ENCODE measurements at places on chromosomes 2 and 18.

GRCh38 chr18:45171679-45172191 lies 443.5 kb upstream of the SLC14A2 start:
- no peak for DNase-seq

DNA sequence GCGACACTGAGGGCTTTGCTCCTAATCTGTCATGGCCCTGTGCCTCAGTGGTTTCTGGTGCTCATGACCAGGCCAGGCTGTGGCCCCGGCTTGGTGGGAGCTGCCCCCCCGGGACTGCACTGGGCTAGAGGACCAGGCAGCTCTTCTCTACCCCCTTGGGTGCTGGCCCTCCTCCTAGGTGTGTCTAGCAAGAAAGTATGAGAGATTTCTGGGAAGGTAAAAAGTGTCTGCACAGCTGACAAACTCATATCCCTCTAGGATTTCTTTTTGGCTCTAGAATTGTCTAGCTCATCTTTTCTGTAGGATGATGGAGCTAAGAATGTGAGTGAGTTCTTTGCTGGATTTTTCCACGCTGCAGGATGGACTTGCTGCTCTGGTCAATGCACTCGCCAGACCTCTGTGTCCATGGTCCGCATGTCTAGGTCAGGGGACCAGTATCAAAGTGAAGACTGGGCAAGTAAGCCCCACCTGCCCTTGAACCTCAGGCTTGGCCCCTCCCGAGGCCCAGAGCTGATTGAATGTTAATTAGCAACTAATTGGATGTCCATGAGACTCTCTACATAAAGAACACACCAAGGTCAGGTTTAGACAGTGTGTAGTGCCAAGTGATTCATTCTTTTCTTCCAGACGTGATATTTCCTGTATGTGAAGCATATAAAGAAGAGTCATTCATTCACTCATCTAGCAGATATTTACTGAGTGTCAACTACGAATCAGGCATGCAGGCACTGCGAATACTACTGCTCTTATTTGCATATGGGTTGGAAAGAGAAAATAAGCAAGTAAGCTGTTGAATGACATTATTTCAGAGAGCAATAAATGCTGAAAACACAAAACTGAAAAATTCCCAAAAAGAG lies 15.6 kb upstream of the PSD4 start:
- DNase-seq, result peak; percentile 32

GRCh38 chr2:157815421-157815820 lies 60.7 kb downstream of the ACVR1 start:
- DNase-seq, result no peak

GRCh38 chr2:43134571-43134889 lies 91.9 kb downstream of the ZFP36L2 start:
- DNase-seq, result no peak

GRCh38 chr18:72041313-72042032 lies 502.7 kb downstream of the CBLN2 start:
- no peak for DNase-seq

- no peak for DNase-seq
Measured at GRCh38 chr2:235614900-235615712, 121.3 kb downstream of the AGAP1 start.

GRCh38 chr2:176424746-176425145 lies 155.5 kb downstream of the MTX2 start:
- DNase-seq, result no peak

DNA sequence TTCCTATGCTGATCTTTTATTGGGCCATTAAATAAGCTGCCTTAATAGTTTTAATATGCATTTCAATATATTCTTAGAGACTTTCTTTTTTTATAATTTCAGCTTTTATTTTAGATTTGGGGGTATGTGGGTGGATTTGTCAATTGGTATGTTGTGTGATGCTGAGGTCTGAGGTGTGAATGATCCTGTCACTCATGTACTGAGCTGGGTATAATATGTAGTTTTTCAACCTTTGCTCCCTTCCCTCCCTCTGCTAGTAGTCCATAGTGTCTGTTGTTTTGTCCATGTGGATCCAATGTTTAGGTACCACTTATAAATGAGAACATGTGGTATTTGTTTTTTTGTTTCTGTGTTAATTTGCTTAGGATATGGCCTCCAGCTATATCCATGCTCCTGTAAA lies 35.5 kb upstream of the PROKR1 start:
- DNase-seq, result no peak

DNA sequence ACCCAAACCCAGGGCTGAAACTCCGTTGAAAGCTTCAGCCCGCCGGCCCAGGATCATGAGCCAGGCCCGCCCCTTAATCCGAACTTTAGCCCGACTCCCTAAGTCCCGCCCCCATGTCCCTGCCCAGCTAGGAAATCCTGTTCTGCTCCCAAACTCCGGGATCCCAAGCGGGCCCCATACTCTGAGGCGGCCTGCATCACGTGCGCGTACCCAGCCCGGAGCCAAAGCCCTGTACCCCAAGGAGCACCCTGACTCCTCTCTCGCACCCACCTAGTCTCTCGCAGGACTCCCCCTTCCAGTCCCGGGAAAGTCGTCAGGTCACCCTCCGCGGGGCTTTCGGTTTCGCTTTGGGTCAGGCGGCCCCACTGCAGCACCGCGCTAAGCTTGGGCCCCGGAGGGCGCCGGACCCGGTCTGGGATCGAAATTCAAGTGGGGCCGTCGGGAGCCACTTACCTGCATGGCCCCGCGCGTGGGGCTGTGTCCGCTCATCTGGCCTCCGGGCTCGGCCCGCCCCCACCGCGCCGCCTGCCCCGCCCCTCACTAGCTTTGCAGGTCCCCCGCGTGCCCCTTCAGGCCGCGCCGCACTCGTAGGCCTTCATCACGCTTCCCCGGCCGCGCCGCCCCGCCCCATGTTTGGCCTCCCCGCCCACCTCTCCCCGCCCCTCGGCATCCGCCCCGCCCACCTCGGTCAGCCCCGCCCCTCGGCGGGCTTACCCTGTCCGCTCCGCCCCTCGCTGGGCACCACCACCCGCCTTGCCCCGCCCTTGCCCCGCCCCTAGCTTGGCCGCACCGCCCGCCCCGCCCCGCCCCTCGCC lies at the start of gene DNPEP:
Gene DNPEP (minus strand): TSS at position 607 of the 815 bp plus-strand sequence. CDS start 118 bp downstream, at position 489.
- peak; percentile 97 for DNase-seq

DNA sequence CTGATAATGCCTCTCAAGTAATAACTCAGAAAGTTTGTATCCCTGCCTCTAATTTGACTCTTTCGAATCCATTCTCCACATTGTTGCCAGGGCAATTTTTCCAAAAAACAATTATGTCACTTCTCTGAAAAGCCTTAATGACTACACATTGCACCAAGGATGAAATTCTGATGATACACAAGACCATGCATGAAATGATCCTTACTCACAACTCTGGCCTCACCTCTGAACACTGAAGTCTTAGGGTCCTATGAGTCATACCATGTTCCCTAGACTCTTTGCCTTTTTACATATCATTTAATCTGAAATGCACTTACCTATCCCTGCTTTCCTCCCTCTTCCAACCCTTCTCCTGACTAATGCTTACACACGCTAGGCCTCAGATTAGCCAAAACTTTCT lies 51.0 kb downstream of the WDPCP start:
- no peak for DNase-seq

- no peak for DNase-seq
Measured at GRCh38 chr2:189514104-189514503, 66.5 kb downstream of the SLC40A1 start.

- DNase-seq, result peak; percentile 45
Measured at GRCh38 chr2:119753041-119753929, 6.4 kb upstream of the PTPN4 start.

Measured in activated CD4-positive, alpha-beta T cell treated with anti-CD3 and anti-CD28 coated beads, Interleukin-10, Interleukin-2, amounts not matched to agents 100 ng/mL and 50 ng/mL, durations not matched to agents 16 hours and 8 hours (primary cell).